Upper lobe of left lung (tissue), 6 donors: ENCODE measurements at places on chromosomes 11 and 22. TPM values are rescaled to one million over a fixed set of nuclear protein-coding genes. Genes with fewer than 3 reads are reported as not detected.

DNA sequence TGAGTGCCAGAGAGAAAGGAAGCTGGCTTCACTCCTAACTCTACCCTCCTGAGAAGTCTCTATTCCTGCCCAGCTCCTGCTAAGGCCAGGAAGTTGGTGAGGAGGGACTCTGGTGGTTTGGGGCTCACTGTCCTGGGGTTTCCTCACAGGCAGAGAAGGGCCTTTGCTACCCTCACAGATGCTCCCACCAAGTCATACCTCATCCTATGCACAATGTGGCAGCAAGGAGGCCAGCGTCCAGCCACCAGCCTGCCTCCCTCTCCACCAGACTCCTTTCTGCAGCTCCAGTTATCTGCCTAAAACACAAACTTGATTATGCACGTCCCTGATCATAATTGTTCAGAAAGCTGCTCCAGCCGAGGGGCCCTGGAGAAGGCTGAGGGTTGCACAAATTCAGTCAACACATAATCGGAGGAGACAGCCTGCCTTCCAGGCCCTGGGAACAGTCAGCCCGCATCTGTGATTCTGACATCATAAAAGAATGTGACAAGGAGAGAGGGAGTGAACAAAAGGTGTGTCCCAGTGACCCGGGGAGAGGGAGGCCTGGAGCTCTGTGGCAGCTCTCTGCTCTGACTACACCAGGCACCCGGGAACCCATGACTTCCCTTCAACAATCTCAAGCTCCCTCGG lies 28.8 kb downstream of the DKK3 start:
- DNase-seq = peak; percentile 35
- H3K4me1 ChIP-seq = peaks cover 42% of the 10 kb centered on the region
- H3K27ac ChIP-seq = peak overlapping the region; percentile 76

DNA sequence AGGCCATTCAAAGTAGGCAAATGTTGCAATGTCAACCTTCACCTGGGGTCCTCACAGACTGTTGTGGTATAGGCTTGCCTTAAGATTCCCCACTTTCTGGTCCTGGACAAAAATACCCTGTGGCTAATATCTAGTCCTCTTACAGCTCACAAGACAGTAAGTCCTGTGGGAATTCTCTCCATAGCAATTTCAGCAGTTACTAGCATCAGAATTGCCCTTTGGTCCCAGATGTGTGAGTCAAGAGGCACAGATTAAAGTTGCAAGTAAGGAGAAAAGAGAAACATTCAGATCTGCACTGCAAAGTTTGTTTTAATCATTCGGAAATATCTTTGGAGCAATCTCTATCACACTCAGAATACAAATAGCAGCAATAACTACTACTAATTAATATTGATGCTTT lies 420.2 kb downstream of the NTM start:
- no peaks in the 10 kb centered on the region for H3K27me3 ChIP-seq
- no peaks in the 10 kb centered on the region for H3K36me3 ChIP-seq
- no peaks in the 10 kb centered on the region for H3K4me1 ChIP-seq
- no peak overlapping the region for H3K4me3 ChIP-seq
- no peak for DNase-seq
- no peak overlapping the region for H3K27ac ChIP-seq

- H3K27ac ChIP-seq = no peak overlapping the region
- H3K4me1 ChIP-seq = no peaks in the 10 kb centered on the region
- DNase-seq = no peak
- no peaks in the 10 kb centered on the region for H3K36me3 ChIP-seq
- no peak overlapping the region for H3K4me3 ChIP-seq
- H3K27me3 ChIP-seq = no peaks in the 10 kb centered on the region
These were observed 3.3 kb upstream of the HEPN1 start for GRCh38 chr11:124915541-124916369.

GRCh38 chr11:111573821-111574249 lies 28.4 kb upstream of the SIK2 start:
- H3K4me1 ChIP-seq = no peaks in the 10 kb centered on the region
- no peak overlapping the region for H3K27ac ChIP-seq
- DNase-seq = no peak
- no peaks in the 10 kb centered on the region for H3K36me3 ChIP-seq

The CDPF1 gene
- 7.1 TPM for total RNA-seq

DNA sequence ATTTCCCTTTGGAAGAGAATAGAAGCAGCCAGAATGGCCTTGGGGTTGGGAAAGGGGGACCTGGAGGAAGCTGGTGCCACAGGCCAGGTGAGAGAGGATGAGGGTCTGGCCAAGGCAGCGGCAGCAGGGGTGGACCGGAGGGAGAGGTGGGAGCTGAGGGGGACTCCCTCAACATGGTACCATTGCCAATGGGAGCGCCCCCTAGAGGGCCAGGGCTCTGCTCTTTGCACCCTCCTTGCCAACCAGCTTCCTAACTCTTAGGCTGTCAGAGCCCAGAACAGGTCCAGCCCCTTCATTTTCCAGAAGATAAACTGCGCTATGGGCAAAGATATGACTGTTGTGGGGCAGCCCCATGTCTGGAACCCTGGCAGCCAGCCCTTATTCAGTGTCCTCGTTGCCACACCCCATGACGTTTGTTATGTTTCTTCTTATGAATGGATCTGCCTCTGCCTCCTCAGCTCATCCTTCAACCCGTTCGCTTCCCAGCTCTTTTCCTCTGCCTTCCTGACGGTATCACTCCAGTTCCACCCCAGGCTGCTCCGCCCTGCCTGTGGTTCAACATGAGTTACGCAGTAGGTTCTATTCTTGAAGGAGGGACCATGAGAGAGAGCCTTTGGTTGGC lies 185.2 kb downstream of the GRIK4 start:
- H3K36me3 ChIP-seq = no peaks in the 10 kb centered on the region
- H3K4me1 ChIP-seq = no peaks in the 10 kb centered on the region
- DNase-seq = no peak
- no peak overlapping the region for H3K27ac ChIP-seq
- no peaks in the 10 kb centered on the region for H3K27me3 ChIP-seq

DNA sequence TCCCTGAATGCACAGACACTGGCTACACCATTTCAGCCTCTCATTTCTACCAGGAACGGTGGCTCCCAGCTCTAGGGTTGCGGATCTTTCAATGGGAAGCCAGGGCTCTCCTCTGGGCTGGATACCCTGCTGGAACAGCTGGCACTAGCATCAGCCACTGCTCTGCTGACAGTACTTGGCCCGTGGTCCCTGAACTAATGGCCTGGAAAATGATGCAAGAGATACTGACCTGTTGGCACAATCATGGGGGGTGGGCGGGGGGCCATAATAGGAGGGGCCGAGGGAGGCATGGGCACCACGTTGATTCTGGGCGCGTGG lies 10.7 kb upstream of the TBC1D10A start:
- no peak overlapping the region for H3K4me3 ChIP-seq
- H3K27ac ChIP-seq = no peak overlapping the region
- no peaks in the 10 kb centered on the region for H3K27me3 ChIP-seq
- no peak for DNase-seq
- H3K36me3 ChIP-seq = peaks cover 100% of the 10 kb centered on the region

DNA sequence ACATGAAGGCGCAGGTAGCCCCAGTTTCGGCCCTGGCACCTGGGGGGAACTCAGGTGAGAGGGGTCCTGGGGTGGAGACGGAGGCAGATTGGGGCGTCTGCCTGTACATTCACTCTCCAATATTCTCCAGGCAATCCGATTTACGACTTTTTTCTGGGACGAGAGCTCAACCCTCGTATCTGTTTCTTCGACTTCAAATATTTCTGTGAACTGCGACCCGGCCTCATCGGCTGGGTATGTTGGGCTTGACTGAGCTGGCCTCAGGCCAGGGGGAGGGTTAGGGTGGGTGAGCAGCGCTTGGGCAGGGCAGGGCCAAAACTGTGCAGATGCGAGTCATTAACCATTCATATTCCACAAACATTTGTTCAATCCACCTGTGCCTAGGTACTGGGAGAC lies 1.7 kb downstream of the TM7SF2 start:
- H3K36me3 ChIP-seq = peaks cover 15% of the 10 kb centered on the region
- no peaks in the 10 kb centered on the region for H3K27me3 ChIP-seq
- peak overlapping the region; percentile 77 for H3K27ac ChIP-seq
- DNase-seq = no peak
- peaks cover 68% of the 10 kb centered on the region for H3K4me1 ChIP-seq

The VWCE gene
- total RNA-seq = 10.5 TPM
